Activated effector memory CD4-positive, alpha-beta T cell treated with anti-CD3 and anti-CD28 coated beads, Interleukin-2, amount 50 U/mL, for 16 hours (primary cell): ENCODE measurements at places on chromosomes 3 and 15.

- no peak for DNase-seq
Measured at GRCh38 chr15:78991476-78991875, 46.6 kb upstream of the CTSH start.

DNA sequence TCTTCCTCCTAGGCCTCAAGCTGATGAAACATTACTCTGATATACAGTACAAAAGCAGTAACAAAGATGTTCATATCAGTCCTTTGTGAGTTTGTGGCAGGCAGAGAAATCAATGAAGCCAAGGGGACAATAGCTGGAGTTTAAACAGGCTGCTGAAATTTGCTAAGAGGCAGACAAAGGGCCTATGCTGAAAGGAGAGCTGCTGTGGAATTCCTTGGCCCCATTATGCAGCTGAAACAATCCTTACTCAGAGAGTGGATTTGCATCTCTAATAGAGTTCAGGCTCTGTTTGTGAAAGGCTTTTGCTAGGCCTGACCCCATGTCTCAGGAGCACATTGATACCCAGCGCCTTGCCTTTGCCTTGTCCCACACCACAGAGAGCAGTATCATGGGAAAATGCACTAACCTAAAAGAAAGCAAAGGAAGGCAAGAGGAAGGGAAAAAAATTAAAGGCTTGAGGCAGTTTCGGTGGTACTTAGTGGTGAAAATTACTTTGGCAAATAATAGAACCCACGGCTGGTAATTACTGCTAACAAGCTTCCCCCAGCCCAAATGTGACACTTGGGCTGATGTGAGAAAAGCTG is 195.0 kb upstream of the EPHA3 start:
- no peak for DNase-seq

- DNase-seq: no peak
Measured at GRCh38 chr3:23877329-23877980, 39.3 kb downstream of the NKIRAS1 start.

DNA sequence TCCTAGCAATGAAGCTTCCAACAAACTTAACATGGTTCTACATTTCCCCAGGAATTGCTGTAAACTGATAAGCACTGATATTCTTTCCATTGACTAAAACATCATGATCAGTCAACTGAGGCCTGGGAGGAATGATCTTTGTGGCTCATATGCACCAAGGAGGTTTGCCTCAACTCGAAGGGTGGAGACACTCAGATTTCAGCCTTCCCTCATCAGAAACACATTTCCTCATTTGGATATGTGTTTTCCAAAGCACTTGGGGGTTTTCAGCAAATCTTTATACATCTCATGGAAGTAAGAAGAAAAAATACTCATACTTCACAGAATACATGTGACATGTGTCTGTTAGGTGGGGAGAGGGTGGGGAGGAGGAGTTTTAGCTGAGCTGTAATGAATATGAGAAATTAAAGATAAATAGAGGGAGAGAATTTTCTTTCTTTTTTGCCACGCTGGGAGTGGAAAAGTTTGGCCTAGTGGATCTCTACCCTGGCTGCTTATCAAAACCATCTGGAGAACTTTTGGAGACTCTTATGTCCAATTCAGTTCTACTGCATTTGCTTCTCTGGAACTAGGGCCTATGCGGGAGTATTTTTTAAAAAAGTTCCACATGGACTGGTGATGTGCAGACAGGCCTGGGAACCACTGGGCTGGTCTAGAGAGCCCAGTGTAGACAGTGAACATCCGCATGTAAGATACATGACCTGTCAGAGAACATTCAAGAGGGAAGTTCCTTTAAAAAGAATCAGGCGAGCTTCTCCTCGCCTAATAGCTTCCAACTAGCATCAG is 301.0 kb upstream of the ICE2 start:
- DNase-seq: no peak

DNA sequence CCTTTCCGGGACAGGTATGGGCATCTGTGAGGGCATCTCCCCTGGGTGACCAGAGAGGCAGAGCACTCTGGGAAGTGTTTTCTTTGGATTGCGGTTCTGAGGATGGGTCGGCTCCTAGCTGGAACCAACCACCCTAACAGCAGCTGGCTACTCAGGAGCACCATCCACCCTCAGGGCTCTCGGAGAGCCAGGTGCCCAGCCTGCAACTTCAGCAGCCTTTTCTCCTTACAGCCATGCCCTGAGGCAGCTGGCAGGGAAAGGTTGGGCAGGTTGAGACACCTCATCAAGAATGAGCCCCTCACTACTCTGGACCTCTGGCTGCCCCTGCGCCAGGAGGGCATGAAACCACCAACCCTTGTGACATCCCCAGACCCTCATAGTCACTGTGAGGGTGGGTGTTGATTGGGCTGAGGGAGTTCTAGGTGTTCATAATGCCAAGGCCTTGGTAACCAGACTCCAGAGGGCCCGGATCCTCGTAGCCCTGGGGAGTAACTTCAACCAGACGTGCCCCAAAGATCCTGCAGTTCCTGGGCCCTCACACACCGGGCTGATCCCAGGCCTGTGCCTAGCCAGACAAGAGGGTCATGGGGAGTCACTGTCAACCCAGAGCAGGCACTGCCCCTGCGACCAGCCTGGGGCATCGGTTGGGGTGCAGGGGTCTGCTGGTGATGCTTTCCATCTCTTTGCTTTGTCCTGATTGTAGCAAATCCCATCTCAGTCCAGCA is 114.4 kb upstream of the ABHD17C start:
- no peak for DNase-seq

GRCh38 chr3:56339244-56339643 is 129.0 kb downstream of the ERC2 start:
- DNase-seq: no peak

GRCh38 chr15:69359722-69360121 is 54.4 kb upstream of the KIF23 start:
- no peak for DNase-seq

- no peak for DNase-seq
Measured at GRCh38 chr3:153051427-153052095, 110.5 kb upstream of the RAP2B start.

GRCh38 chr3:121274411-121274810 is 271.4 kb downstream of the POLQ start:
- DNase-seq: no peak

GRCh38 chr3:55162031-55162795 is 234.4 kb upstream of the LRTM1 start:
- DNase-seq: no peak

GRCh38 chr3:77459926-77460325 is 420.0 kb downstream of the ROBO2 start:
- no peak for DNase-seq

DNA sequence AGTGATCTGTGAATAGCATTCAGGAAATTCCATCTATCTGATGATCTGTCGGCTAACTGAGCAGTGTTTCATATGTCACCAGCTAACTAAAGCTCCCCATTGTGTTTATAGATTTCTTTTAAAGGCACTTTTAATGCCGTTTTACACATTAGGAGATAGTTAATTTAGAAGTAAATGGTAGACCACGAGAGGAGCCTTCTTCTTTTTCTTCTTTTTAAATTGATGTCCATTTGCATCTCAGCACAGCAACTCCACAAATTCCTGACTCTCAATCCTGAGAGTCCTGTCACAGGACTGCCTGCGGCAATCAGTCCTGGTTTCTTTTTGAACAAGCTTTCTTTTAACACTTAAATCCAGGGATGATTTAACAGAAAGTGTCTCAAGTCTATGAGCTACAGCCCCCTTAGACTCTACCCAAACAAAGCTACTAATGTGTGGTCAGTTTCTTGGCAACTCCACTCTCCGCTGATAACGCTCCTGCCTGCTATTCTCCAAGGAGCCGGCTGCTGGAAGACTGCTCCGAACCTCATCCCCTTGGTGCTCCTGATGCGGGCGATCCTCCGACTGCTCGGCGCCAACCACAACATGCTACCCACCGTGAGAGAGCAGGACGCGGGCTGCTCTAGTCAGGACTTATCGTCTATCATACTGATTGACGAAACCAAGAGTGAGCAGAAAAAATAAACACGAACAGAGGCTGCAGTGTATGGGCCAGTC is 421.4 kb downstream of the MECOM start:
- DNase-seq: no peak

DNA sequence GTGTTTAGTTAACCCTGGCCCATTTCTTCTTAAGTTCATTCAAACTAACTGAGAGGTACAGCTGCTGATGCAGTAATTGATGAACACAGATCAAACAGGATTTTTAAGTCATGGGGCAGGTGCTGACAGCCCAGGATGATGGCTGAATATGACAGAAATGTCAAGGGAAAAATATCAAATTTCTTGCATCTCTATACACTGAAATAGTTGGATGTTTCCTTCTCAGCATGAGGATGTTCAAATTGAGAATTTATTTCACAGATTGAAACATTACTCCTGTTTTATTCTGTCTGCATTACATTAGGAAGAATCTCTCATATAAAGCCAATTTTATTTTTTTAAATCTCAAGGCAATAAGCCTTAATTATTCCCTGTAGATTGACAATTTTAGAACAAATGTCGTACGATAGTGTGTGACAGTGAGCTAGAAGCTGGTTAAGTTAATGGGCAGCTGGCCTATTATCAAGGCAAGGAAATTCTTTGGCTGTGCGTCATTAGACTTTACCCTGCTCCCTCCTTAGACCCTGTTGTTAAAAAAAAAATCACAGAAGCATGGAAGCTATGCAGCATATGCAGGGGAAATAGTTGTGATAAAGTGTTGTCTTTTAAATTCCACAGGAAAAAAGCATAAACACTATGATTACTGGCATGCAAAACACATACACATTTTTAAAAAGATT is 183.8 kb upstream of the KCNMB2 start:
- no peak for DNase-seq

GRCh38 chr3:191227541-191227940 is 28.5 kb downstream of the OSTN start:
- no peak for DNase-seq

DNA sequence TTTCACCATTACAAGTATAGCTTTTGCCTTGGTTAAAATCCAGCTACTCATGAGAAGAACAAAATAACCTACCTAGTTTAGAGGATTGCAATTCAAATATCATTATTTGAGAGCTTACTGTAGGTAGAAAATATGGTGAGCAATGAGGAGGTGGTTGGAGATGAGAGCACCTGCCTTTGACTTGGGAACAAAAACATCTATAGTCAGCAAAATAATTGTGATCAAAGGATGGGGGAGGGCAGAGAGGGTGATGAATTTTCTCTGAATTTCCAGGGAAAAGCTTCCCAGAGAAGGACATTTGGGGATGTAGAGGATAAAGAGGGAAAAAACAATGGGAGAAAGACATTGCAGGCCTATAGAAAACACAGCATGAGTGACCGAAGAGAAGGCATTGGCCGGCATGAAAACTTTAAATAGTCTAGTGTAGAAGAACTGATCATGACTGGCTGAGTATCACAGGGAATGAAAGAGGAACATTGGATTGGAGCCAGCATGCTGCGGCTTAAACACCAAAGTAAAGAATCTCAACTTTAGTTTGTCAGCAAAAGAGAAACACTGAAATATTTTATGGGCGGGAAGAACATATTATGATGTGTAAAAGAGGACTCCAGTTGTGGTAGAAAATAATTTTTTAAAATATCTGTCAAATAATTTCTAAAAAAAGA is 581.3 kb downstream of the UNC13C start:
- no peak for DNase-seq

DNA sequence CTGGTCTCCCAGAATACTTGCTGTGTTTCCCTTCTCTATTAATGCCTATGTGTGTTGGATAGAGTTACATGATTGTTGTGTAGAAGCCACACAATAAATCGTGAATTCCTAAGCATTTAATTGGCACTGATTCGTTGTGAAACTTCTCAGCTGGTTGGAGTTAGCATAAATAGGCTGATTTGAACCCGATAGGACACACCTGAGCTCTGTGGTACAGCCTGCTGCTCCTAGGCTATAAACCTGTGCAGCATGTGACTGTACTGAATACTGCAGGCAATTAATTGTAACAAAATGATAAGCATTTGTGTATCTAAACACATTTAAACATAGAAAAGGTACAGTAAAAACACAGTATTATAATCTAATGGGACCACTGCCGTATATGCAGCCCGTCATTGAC is 4.9 kb downstream of the ACAD11 start:
- DNase-seq: no peak

DNA sequence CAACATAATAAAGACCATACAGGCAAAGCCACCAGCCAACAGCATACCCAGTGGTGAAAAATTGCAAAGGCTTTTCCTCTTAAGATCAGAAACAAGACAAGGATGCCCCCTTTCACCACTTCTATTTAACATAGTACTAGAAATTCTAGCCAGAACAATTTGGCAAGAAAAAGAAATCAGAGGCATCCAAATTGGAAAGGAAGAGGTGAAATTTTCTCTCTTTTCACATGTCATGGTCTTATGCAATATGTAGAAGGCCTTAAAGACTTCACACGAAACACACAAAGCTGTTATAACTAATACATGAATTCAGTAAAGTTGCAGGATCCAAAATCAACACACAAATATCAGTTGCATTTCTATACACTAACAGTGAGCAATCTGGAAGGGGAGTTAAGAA is 120.2 kb downstream of the APBA2 start:
- no peak for DNase-seq

DNA sequence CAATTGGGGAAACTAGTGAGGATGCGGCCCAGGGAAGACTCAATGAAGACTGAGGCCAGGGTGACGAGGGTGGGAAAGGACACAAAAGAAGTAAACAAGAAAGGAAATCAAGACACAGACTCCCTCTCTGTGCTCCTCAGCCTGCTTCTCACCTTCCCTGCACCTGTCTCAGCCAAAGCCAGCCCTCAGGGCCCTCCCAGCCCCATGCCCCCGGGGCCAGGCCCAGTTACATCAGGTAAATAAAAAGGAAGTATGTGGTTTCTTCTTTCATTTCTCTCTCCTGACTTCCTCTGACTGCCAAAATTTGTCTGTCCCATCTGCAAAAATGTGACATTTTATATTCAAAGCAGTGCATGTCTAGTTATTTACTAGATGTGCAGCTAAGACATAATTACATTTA is 328.0 kb downstream of the UACA start:
- DNase-seq: no peak

- no peak for DNase-seq
Measured at GRCh38 chr3:123390865-123391600, 57.9 kb downstream of the ADCY5 start.

DNA sequence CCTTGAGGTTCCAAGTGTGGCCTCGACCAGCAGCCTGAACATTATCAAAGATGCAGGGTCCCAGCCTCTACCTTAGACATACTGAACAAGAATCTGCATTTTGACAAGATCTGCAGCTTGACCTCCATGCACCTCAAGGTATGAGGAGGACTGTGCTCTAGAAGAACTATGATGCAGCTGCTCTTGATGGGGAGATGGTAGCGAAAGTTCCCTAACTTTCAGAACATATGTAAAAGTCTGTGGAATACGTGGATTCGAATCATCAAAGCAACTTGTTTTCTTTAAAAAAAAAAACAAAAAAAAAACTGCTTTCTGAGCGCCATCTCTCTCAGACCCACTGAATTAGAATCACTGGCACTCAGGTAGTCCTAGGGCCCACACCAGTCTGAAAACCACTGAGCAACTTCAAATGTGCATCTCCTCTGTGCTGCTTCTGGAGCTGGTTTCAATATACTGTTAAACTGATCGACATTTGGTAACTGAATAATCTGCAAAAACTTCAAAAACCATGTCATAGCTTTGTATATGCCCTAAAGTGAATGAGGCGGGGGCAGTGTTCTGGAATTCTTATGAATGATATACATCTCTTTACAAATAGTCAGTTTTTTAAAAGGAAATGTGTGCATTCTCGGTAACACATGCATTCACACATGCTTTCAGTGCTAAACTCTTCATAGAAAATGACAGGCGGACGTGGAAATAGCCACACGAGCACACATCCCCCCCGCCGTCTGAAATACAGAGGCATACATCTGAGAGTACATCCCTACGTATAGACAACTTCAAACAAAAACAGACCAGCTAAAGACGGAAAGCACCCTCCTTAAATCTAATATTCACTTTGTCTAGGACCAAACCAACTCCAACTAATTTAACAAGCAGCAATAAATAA is 128.8 kb downstream of the FOXP1 start:
- peak; percentile 70 for DNase-seq
